ENCODE measurements at places on chromosomes 3 and 15. TPM values are rescaled to one million over a fixed set of nuclear protein-coding genes. Genes with fewer than 3 reads are reported as not detected.

GRCh38 chr15:86526938-86527690 lies 447.4 kb downstream of the AGBL1 start:
- H3K4me3 ChIP-seq = no peak overlapping the region
- H3K27me3 ChIP-seq = no peaks in the 10 kb centered on the region
- H3K36me3 ChIP-seq = no peaks in the 10 kb centered on the region
- DNase-seq = no peak
- H3K4me1 ChIP-seq = peaks cover 7% of the 10 kb centered on the region

DNA sequence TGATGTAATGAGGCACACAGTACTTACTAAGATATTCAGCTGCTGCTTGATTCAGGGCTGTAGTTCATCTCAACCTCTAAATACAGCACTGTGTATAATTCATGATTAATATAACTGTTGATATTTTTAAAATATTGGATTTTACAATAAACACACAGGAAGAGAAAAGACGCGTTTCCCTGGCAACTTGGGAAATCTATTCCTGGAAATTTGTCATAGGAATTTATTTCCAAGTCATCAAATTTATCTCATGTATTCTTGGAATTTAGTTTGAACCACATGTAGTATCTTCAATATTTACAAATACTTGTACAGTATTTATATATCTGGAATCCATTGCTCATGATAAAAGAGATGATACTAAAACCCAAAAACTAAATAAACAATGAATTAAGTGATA lies 30.6 kb downstream of the EPHA3 start:
- no peak overlapping the region for H3K27ac ChIP-seq
- no peaks in the 10 kb centered on the region for H3K4me1 ChIP-seq
- no peak overlapping the region for H3K4me3 ChIP-seq
- no peaks in the 10 kb centered on the region for H3K36me3 ChIP-seq
- DNase-seq = no peak
- H3K27me3 ChIP-seq = no peaks in the 10 kb centered on the region

DNA sequence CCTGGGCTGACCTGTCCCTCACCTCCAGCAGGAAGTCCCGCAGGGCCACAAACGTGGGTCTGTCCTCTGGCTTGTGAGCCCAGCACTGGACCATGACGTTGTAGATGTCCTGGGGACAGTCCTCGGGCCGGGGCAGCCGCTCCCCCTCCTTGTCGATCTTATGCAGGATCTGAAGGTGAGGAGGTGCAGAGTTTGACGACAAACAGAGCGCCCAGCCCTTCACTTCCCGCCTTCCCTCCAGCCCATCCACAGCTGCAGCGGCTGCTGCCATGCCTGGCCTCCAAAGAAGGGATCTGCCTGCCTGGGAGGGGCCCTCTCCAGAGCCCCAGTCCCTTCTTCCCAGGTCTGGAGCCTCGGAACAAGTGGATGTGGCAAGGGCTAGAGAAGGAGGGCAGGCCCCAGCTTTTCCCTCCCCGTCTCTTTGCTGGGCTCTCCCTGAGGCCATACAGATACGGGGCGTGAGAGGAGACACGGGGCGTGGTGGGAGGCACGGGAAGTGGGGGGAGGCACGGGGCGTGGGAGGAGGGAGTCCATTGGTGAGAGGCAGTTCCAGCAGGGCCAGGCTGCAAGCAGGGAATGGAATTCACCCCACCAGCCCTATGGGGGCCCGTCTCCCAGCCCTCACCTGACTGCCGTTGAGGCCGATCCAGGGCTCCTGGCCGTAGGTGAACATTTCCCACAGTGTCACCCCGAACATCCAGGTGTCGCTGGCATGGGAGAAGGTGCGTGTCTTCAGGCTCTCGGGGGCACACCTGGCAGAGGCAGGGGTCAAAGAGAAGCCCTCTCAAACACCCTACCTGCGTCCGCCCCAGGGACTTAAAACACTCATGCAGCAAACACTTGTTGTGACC lies 29.7 kb downstream of the TNK2 start:
- H3K4me3 ChIP-seq = no peak overlapping the region
- no peaks in the 10 kb centered on the region for H3K36me3 ChIP-seq
- H3K4me1 ChIP-seq = no peaks in the 10 kb centered on the region
- DNase-seq = no peak
- no peaks in the 10 kb centered on the region for H3K27me3 ChIP-seq

The IL17RE gene
- 0.56 TPM for total RNA-seq
